RKO (cell line): ENCODE measurements at places on chromosomes 4 and X.
A peak's percentile ranks its signal among the peaks of the same experiment; 100 is the strongest.

DNA sequence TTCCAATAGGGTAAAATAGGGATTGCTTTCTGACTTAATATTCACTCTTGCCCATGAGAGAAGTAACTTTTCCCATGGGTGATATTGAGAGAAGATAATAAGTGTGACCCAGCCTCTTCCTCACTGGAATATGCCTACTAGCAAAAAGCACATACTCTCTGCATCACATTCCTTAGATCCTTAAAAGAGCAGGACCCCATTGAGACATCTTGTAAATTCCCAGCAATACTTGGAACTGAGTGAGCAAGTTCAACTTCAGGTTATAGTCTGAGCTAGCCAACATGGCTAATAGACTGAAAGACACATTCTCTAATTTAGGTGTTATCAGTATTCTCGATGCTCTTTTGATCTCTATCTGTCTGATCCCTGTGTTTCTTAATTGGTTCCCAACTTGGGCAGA lies 1372.3 kb downstream of the STIM2 start:
- DNase-seq, result no peak

DNA sequence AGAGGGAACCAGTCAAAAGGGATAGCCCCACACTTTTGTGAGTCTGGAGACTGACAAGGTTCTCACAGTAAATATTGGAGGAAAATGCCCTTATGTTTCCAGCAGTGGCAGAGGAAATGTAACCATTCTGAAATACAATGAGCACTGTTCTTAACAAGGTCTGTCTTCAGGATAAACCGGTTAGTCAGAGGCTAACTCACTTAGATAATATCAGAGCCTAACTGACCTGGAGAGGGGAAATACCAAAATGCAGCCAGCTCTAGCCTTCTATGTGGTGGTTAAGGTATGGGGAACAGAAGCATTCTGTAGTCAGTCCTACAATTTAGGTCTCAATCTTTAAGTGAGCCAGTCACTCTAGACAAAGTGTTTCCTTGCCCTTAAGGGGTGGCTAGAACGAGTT lies 70.8 kb downstream of the TBCK start:
- no peak for DNase-seq

DNA sequence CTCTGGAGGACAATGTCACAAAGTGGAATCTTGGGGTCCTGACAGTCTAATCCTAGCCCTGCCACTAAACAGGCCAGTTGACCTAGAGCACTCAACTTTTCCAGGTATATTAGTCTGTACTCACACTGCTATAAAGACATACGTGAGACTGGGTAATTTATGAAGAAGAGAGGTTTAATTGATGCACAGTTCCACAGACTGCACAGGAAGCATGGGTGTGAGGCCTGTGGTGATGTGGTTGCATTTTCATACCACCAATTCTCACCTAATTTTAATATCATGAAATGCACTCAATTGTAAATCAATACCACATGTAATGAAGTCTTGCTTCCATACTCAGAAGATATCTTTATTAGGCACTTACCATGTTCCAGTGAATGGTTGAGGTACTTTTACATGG lies 192.0 kb downstream of the HS6ST2 start:
- DNase-seq, result no peak

DNA sequence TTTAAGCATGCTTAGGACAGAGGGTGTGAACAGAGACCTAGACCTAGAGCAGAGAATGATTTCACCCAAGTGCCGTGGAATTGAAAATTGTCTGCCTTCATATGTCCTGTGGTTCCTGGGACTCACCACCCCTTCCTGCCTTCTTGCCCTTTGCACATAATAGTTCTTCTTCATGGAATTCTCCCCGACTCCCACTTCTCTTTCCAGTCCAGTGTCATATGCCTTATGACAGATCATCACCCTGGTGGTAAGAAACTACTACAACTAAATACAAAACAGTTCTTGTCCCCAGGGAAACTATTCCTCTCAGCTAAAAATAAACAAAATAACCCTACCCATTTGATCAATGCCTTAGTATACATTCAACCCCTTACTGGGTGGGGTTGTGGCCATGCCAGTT lies 43.3 kb downstream of the BMPR1B start:
- DNase-seq, result no peak

- DNase-seq, result no peak
Observed at GRCh38 chr4:6524436-6524835, 50.6 kb upstream of the MAN2B2 start.

- no peak for DNase-seq
Observed at GRCh38 chrX:106168107-106168506, at the start of gene PWWP3B. Gene PWWP3B, plus strand, starts transcription at chrX:106168305. Its CDS starts 37,128 bp downstream, at chrX:106205433.

GRCh38 chr4:11446155-11446811 lies 17.6 kb upstream of the HS3ST1 start:
- no peak for DNase-seq

- DNase-seq, result no peak
Observed at GRCh38 chr4:910366-911091, 21.6 kb downstream of the GAK start.

DNA sequence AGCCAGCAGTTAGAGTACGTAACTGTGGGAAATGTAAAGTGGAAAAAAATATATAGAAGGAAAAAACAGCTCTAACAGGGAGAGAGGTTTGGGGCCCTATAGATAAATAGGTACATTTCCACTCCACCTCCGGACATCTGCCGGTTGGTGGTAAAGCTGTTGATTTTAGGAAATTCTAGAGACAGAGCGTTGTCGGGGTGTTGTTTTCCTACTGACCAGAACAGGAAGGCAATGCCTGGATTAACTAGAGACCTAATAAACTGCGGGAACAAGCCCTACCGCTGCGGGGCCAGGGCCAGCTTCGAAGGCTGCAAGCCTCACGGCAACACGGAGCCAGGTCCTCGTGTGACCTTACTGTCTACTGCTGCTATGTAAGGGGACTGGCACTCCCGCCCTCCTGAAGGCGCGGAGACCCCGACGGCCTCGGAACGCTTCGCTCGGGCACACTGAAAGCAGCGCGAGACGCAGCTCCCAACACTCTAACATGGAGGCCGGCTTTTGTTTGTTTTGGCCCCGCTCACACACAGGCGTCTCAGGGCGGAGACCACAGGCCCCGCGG lies 702 bp upstream of the CDKN2AIP start:
- DNase-seq, result peak; percentile 73

- DNase-seq, result no peak
Observed at GRCh38 chrX:106177982-106178321, 9.8 kb downstream of the PWWP3B start.

DNA sequence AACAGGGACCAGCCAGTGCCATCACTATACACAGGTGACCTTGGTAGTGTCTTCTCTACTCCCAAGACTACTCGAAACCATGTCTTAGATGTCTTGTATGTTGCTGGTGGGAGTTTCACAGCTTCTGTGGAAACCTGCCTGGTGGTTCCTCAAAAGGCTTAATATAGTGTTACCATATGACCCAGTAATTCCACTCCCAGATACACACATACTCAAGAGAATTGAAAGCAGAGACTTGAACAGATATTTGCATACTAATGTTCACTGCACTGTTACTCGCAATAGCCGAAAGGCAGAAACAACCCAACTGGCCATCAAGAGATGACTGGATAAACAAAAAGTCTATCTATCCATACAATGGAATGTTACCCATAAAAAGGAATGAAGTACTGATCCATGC lies 3.1 kb downstream of the TFDP3 start:
- no peak for DNase-seq

GRCh38 chr4:19739101-19739651 lies 512.5 kb upstream of the SLIT2 start:
- DNase-seq, result peak; percentile 21

GRCh38 chr4:16019649-16020048 lies 56.7 kb upstream of the FGFBP2 start:
- DNase-seq, result no peak
